Activated T-cell treated with anti-CD3 and anti-CD28 coated beads, Interleukin-2, amount 50 U/mL, for 48 hours (primary cell): ENCODE measurements at places on chromosomes 4 and X.
A peak's percentile ranks its signal among the peaks of the same experiment; 100 is the strongest.

DNA sequence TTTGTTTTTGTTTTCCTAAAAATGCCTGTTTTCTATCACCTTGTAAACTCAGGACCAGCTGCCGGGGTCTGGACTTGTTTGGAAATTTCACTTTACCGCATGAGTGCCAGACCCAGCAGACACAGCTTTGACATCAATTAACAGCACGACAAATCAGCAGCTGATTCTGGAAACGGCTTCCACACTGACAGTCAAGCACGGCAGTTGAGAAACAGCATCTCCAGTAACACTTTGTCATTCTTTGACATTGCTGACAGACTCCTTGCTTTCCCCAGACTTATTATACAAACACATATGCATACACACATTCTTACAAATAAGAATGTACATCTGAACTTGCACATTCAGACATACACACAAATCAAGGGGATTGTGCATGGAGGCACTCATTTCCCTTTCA is 1017.6 kb upstream of the HS3ST1 start:
- no peak for DNase-seq

GRCh38 chr4:182564724-182565369 is 321.6 kb downstream of the TENM3 start:
- no peak for DNase-seq

- DNase-seq = no peak
These were observed 81.7 kb downstream of the SLC10A7 start for GRCh38 chr4:146439999-146440398.

- no peak for DNase-seq
These were observed 51.2 kb downstream of the DCUN1D4 start for GRCh38 chr4:51894059-51894645.

- DNase-seq = no peak
These were observed 44.1 kb downstream of the INPP4B start for GRCh38 chr4:142801966-142802365.

GRCh38 chr4:34422472-34423175 is 1821.7 kb downstream of the ARAP2 start:
- no peak for DNase-seq

GRCh38 chr4:169152899-169153298 is 117.9 kb downstream of the SH3RF1 start:
- DNase-seq = no peak

- no peak for DNase-seq
These were observed 17.8 kb upstream of the CXCL3 start for GRCh38 chr4:74056114-74056857.

GRCh38 chr4:155353923-155354540 is 22.7 kb downstream of the MAP9 start:
- DNase-seq = peak; percentile 56

DNA sequence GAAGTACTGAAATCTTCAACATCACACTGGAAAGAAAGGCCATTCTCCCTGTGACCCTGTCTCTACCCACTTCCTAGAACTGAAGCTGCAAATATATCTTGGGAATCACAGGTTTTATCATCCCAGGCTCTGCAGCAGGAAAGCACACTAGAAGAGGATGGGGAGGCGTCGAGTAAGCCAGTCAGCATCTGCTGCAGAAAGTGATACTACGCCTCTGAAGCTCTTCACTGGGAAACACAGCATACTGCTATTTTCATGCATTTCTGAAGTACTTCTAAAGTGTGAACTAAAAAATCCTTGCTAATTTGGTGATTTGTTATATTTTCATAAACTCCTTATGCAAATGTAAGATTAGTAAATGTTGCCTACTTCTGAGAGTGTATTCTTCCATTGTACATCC is 29.1 kb downstream of the RAB33B start:
- DNase-seq = no peak

GRCh38 chrX:45434231-45434630 is 233.6 kb upstream of the DIPK2B start:
- DNase-seq = no peak

DNA sequence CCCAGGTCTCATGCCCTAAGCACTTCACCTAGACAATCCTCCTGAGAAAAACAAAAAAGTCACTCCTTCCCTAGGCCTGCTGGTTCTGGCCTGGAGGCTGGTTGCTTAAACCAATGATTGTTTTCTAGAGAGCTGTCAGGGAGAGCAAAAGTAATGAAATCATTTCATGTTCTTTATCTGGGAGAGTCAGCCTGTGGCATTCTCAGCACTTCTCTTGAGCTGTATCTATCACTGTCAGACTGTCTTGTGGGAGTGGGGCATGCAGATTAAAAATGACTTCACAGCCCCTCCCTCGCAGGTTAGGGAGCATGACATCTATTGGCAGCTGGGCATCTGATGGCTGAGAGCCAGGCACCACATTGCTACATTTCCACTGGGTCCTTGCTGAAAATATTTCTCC is 20.4 kb upstream of the TMEM154 start:
- no peak for DNase-seq

GRCh38 chr4:159237975-159238374 is 135.1 kb downstream of the RAPGEF2 start:
- DNase-seq = no peak

DNA sequence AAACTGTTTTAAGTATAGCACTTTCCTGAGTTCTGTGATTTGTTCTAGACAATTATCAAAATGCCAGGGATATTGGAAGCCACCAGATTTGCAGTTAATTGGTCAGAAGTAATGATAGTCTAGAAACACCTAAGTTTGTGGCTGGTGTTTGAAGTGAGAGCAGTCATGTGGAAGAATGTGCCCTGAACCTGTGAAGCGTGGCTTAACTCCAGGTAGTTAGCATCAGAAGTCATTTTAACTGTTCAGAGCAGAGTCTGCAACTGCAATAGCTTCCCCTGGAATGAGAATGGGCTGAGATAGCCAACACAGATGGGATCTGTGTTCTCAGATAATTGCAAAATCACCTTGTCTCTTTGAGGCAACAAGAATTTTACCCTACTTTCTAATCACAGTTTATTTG is 255.1 kb upstream of the GK2 start:
- DNase-seq = no peak

DNA sequence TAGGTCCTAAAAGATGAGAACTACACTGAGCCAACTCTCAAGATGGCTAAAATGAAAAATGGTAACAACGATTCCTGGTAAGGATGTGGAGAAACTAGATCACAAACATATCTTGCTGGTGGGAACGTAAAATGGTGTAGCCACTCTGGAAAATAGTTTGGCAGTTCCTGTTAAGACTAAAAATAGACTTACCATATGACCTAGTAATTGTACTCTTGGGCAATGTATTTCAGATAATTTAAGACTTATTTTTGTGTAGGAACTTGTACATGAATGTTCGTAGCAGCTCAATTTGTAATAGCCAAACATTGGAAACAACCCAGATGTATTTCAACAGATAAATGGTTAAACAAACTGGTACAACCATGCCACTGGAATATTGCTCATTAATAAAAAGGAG is 106.2 kb downstream of the HDAC8 start:
- no peak for DNase-seq

DNA sequence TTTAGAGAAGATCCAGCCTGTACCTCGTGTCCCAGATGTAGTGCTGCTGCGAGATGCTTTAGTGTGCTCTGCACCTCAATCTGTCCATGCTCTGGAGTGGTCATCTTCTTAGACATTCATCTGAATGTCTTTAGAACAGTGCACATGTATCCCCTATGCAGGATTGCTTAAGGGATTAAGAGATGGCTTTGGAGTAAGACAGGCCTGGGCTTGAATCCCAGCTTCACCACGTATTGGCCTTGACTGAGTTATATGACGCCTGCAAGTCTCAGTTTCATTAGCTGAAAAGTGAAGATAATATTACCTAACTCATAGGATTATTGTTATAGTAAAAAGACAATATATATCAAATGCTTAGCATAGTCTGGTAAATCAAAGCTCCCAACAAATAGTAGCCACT is 98.3 kb downstream of the NFKB1 start:
- DNase-seq = no peak

DNA sequence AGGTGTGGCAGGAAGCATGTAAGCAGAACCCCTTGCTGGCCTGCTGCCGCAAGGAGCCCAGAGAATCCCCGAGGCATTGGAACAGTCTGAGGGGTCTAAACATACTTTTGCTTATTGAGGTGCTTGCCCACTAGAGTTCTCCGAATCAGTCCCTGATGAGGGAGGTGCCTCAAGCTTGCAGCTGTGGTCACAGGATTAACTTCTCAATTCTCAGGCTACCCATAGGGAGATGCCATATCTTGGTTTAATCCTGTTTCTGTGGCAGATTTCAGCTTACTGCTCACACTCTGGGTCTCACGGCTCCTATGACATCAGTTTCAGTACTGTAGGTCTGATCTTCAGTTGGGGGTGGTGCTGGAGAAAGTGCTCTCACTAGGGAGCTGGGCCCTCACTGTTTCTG is 39.9 kb downstream of the CCNG2 start:
- DNase-seq = peak; percentile 21

DNA sequence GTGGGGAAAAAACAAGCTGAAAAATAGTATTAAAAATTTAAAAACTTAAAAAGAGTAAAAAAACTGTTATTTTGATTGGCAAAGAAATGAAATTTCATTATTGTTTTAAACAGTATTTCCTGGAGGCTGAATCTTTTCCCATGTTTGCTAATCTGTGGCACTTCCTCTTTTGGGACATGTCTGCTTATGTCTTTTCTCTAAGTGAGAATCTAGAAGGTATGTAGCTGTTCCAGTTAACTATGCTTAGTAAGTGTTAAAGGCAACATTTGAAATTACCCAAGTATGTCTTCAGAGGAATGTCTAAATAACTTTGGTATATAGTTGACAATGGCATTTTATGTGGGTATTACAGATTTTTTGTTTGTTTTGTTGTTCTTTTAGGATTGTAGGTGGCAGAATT is 81.6 kb upstream of the TBC1D9 start:
- DNase-seq = no peak

DNA sequence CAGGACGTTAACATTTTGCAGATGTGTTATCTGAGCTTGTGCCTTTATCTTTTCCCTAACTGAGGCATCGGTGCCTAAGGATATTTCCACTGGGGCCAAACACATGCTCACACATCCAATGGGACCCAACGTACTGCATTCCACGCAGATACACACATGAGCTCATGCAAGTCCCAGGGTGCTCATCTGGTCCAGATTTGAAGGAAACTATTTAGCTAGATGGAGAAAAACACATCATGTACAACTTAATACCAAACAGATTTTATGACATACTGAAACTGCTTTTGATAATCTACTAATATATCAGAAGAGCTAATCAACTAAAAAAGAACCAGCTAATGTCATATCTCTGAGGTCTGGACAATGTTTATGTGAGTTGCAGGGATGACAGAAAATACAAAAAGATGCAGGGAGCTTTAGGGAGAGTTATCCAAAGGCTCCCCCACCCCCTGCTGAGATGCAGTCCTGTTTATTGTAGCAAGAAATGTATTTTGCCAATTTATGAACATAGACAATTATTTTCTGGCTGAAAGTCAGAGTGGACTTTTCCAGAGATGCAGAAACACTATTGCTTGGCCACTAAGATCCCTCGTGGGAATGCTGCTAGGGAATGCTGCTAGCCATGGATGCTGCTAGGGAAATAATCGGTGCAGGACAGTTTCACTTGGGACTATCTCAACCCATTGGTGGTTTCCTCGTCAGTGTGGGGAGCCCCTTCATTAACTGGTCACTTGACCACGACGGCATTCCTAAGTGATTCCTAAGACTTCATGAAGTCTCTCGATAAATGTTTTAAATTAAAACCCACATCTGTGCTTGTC is 172.8 kb downstream of the SMIM20 start:
- no peak for DNase-seq

DNA sequence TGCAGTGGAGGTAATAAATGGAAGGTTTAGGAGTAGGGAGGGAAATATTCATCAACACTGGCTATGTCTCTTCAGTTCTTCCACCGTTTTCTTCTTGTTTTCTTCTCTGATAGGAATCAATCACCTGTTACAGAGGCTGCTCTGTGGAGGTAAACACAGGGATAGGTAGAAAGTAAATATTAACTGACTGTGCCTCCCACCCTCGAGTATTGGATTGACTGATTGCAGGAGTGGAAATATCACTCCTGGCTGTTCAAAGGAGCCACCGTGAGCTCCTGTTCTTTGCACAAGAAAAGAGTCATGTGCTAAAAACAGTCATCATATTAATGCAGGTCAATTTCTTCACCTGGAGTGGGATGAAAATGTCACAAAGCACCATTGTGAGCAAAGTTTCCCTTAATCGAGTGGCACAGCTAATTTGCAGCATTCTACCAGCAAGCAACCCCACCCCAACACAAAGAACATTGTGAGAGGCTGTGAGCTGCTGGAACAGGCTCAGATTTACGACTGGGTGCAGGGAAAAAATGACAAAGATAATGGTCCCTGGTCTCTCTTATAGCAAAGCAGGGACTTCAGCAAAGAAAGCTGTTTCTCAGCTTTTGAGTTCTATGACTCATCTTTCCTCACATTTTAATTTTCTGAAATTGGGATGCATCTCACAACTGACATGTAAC is 113.7 kb upstream of the TSPAN5 start:
- DNase-seq = no peak

DNA sequence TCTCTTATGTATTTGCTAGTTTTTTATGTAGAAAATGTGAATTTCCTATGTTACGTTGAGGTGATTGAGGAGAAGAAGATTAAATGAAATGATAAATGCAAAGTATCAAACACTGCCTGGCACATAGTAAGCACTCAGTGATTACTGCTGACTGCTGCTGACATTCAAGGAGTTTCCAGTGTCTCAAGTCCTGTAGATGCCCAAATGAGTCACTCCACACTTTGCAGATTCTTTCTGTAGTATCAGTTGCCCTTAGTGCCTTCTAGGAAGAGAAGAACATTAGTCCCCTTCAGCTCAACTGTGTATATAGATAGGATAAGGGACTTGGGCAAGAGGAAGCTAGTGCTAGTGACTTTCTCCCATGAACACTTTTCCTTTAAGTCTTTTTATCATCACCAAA is 240.5 kb upstream of the TEX13A start:
- no peak for DNase-seq

- DNase-seq = no peak
These were observed 16.5 kb downstream of the MCF2 start for GRCh38 chrX:139691493-139691842.

- no peak for DNase-seq
These were observed 98.6 kb upstream of the ATXN3L start for GRCh38 chrX:13418126-13419097.

DNA sequence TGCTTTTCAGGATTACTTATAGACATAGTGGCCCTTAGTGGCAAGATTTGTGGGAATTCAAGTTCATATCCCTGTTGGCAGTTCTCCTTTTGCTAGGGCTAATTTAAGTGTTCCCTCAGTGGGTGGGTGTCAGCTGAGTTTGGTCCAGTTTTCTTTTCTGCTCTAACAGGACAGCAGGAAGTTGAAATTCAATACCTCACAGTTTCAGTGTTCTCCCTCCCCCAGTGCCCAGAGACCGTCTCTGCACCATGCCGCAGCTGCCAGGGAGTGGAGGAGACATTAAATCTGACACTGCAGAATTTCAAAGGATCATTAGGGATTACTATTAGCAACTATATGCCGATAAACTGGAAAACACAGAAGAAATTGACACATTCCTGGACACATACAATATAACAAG is 50.7 kb downstream of the UBE2NL start:
- DNase-seq = no peak
